ENCODE measurements at places on chromosomes 7 and 10.
A peak's percentile ranks its signal among the peaks of the same experiment; 100 is the strongest.

DNA sequence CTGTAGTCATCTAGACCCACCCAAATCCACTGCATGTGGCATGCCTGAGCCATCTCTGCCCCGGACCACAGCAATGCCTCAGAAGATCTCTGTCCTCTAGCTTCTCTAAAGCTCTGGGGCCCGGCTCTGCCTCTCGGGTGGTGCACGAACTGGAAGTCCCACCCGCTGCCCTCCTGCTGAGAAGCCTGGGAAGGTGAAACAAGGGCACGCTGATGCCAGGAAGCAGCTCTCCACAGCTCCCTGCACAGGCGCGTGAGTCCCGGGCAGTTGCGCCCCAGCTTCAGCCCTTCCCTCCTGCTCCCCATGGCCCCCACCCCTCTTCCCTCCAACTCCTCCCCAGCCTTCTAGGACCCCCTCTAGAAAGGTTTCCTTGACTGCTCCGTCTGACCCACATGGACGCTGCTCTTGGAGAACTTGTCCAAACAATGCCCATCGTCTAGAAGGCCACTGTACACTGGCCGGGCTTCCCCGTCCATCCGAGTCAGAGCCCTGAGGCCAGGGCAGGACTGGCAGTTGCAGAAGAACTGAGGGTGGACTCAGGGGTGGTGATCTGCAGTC is 12.8 kb downstream of the KCNH2 start:
- H3K36me3 ChIP-seq, result no peaks in the 10 kb centered on the region
- H3K4me3 ChIP-seq, result no peak overlapping the region
- peaks cover 17% of the 10 kb centered on the region for H3K4me1 ChIP-seq

- peak overlapping the region; percentile 80 for H3K4me3 ChIP-seq
- no peaks in the 10 kb centered on the region for H3K36me3 ChIP-seq
- H3K4me1 ChIP-seq, result peaks cover 31% of the 10 kb centered on the region
- DNase-seq, result no peak
Measured at GRCh38 chr7:39952803-39953202, 2.7 kb downstream of the CDK13 start.

DNA sequence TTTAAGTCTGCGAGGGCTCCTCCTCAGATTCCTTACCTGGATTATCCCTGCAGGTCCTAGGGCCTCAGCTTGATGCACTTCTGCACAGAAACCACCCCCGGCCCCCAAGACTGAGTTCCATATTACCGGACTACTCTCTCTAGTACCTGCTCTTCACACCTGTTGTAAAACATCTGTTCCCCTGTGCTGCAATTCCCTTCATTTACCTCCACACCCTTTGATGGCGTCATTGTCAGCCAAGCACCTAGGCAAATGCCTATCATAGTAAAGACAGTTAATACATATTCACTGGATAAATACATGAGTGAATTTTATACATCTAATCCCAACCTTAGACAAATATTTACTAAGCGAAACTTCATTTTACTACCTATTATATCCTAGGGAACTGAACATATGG is 275.5 kb downstream of the PLXDC2 start:
- H3K36me3 ChIP-seq, result no peaks in the 10 kb centered on the region
- H3K4me3 ChIP-seq, result no peak overlapping the region
- no peaks in the 10 kb centered on the region for H3K27me3 ChIP-seq
- no peaks in the 10 kb centered on the region for H3K4me1 ChIP-seq

GRCh38 chr7:89232-90019 is 102.9 kb upstream of the FAM20C start:
- H3K27me3 ChIP-seq, result no peaks in the 10 kb centered on the region
- H3K27ac ChIP-seq, result peak overlapping the region; percentile 75
- H3K36me3 ChIP-seq, result no peaks in the 10 kb centered on the region
- no peak for DNase-seq
- peaks cover 20% of the 10 kb centered on the region for H3K4me1 ChIP-seq

DNA sequence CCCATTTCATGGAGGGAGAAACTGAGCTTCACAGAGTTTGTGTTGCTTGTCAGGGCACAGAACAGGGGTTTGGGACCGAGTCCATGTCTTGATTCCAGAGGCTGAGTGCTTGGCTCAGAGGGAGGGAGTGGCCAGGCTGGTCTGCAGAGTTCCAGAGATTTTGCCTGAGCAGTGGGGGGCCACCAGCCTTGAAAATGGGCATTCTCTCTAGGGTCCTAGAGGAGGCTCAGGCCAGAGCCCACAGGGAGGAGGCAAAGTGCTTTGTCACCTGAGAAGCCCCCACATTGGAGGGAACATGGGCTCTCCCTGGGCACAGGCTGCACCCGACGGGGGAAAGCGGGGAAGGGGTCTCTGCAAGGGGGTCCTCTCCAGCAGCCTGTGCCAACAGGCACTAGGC is 51.5 kb downstream of the DOCK1 start:
- H3K27me3 ChIP-seq, result no peaks in the 10 kb centered on the region
- no peaks in the 10 kb centered on the region for H3K4me1 ChIP-seq
- H3K4me3 ChIP-seq, result no peak overlapping the region
- no peaks in the 10 kb centered on the region for H3K36me3 ChIP-seq
- no peak overlapping the region for H3K27ac ChIP-seq

DNA sequence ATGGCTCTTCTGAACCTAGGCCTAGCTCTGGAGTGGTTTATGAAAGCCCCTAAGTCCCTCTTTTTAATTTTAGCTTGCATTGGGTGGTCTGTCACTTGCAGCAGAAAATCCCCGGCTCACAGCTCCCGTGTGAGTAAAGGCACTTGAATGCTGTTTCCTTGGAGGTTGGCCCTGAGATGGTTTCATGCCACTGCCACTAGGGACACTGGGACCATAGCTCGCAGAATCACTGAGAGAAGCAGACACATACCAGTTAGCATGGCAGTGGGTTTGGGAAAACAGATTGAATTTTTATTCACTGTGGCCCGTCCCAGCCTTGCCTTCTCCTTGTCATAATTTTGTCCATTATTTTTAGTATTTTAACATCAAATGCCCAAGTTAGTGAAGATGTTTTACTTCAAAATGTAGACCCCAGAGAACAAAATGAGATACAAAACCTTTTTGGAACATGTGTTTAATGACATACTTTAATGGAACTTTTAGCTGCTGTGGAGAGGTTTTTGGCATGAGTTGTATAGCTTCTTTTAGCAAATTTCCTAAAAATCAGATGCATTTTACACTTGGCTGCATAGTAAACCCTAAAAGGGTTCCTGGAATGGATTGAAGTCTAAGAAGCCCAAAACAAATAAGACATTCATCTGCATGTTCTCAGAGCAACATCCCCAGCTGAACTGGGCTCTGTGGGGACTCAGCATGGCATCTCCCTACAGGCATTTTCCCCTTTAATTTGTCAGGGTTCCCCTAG is 259.7 kb upstream of the PITRM1 start:
- H3K36me3 ChIP-seq, result no peaks in the 10 kb centered on the region
- H3K27me3 ChIP-seq, result no peaks in the 10 kb centered on the region
- H3K4me1 ChIP-seq, result no peaks in the 10 kb centered on the region
- no peak overlapping the region for H3K4me3 ChIP-seq

DNA sequence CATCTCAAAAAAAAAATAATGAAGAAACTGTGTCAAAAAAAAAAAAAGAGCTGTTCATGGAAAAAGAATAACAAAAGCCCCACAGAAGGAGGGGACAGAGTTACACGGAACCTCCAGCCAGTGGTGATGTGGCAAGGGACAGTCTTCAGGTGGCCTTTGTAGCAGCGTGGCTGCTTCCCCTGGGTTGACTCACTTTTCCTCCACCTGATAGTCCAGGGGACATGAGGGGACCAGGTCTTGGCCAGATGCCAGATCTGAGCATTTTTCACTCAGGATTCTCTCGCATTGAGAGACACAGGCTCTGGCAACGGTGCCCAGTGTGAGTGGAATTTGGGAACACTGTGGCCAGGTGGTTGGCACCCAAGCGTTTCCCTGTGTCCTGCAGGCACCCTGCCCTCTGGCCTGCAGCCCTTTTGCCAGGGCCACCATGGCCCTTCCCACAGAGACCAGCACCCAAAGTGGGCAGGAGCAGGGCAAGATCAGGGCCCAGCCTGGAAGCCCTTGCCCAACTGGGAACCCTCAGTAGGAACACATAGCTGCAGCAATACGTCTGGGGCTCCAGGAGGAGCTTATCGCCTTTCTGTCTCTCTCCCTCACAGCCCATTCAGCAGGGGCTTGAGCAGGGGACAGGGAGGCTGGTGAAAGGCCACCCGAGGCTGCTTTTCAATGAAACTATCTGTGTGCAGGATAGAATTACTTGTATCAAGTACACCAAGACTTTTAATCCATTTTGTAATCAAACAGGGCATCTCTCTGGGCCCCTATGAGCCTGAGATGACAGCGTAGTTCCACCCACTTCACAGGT is 159.1 kb downstream of the UBE2H start:
- peaks cover 27% of the 10 kb centered on the region for H3K27me3 ChIP-seq
- H3K27ac ChIP-seq, result no peak overlapping the region

DNA sequence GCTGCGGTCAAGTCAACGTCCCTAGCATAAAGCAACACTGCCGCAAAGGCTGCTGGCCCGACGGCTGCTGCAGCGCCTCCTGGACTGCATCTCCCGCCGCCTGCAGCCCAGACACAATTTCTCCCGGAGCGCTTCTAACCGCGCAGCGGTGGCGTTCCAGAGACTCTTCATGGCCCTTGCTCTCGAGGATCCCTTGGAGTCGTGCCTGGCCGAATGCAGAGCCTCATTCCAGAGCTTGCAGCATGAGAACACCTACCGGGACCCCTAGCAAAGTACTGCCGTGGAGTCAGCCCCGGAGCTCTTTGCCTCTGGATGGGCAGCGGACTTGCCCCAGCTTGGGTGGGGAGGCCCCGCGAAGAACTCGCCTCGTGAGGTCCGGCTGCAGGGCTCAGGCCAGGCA is 79.7 kb upstream of the ZNF32 start:
- no peak overlapping the region for H3K4me3 ChIP-seq
- no peaks in the 10 kb centered on the region for H3K27me3 ChIP-seq
- H3K36me3 ChIP-seq, result no peaks in the 10 kb centered on the region
- H3K27ac ChIP-seq, result no peak overlapping the region
- H3K4me1 ChIP-seq, result no peaks in the 10 kb centered on the region

GRCh38 chr7:111647881-111648280 is 85.6 kb upstream of the IMMP2L start:
- H3K27me3 ChIP-seq, result no peaks in the 10 kb centered on the region
- no peaks in the 10 kb centered on the region for H3K4me1 ChIP-seq
- H3K27ac ChIP-seq, result no peak overlapping the region
